ENCODE measurements at places on chromosomes 1 and 21. TPM values are rescaled to one million over a fixed set of nuclear protein-coding genes. Genes with fewer than 3 reads are reported as not detected.
A peak's percentile ranks its signal among the peaks of the same experiment; 100 is the strongest.

LRRC3 gene
- 4.8 TPM for total RNA-seq

AUNIP gene
- total RNA-seq: 12.3 TPM

SPRR2G gene
- not detected for total RNA-seq

DNA sequence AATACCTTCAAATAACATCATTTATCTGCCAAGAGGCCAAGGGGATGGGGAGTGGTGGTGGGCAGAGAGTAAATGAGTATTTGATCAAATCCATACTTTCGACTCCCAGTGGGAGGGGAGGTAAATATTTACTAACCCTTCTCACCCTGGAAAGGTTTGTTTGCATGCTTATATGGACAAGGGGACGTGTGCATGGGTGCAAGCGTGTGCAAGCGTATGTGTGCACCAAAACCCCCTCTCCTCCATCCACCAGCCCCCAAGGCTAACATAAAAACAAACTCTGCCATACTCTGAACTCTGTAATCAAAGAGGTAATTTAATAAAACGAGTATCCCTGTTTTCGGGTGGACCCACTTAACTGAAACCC is 58.0 kb downstream of the SYF2 start:
- 0 out of 2 replicates have a peak overlapping the region, but pooled peaks have one; percentile 3 for H3K4me3 ChIP-seq
- peak overlapping the region; percentile 84 for H3K27ac ChIP-seq
- H3K27me3 ChIP-seq: no peaks in the 10 kb centered on the region
- H3K4me1 ChIP-seq: peaks cover 71% of the 10 kb centered on the region
- peak; percentile 74 for DNase-seq

DNA sequence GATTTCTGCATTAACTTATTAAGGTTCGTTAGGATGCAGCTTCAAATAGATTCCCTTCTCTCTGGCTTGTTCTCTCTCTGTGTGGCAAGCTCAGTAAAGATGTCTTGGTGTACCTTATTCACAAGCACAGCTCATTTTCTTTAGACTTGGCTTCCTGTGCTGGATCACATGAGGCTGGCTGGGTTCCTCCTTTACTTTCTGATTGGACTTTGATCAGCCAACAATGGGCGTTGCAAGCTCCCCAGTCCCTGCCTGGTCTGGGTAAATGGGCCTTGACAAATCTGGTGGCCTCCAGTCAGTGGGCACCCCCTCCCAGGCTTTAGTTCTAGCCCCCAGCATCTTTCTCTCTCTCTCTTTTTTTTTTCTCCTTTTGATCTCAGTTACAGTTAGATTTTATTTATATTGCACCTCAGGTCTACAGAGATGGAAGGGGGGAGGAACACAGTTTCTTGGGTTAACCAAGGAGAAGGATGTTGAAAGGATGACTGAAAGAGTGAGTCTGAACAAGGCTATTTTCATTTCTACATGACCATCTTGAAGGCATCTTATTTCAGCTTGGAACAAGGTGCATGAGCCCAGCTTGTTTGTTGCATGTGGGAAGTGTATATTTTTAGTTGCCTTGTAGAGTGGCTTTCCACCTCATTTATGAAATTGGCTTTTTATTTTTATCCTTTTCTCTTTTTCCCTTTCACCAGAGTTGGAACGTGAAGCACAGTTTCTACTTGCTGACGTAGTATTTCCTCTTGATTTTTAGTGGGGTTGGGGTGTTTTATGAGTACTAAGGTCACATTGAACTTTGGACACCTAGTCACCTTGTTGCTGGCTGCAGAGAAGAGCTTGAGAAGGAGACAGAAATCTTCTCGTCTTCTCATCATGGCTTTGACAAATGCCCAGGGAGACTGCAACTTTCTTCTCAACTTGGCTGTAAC is 77.1 kb downstream of the PBX1 start:
- H3K4me1 ChIP-seq: no peaks in the 10 kb centered on the region
- no peak overlapping the region for H3K27ac ChIP-seq
- H3K4me3 ChIP-seq: no peak overlapping the region
- no peaks in the 10 kb centered on the region for H3K27me3 ChIP-seq
- H3K36me3 ChIP-seq: no peaks in the 10 kb centered on the region

DNA sequence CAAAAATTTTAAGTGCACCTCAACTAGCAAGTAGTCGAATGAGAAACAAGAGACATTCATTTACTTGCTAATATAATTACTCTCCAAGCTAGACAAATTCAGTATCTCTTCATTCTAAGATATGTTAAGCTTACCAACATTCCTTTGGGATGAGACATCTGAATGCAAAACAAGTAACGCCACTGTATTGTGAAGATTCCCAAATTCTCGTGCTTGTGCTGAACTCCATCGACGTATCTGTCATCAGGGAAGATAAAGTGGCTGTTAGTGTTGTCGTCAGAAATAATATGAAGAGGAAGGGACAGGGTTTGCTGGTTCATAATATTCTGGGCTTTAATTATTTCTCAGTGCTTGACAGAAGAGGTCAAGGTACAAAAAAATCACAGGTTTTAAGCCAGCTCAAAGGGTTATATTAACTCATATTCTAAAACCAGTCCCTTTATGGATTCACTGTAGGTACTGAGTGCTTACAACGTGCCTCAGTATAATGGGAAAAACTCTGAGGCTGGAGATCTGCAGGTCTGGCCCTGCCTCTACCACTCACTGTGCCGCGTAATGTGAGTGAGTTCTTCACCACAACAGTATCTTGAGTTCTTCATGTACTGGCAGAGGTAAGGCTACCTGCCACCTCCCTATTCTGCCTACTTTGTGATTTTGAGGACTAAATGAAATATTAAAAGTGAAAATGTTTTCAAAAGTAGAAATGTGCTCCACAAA is 42.0 kb downstream of the PCSK9 start:
- peaks cover 84% of the 10 kb centered on the region for H3K36me3 ChIP-seq
- H3K4me1 ChIP-seq: no peaks in the 10 kb centered on the region
- no peaks in the 10 kb centered on the region for H3K27me3 ChIP-seq
- DNase-seq: no peak
- no peak overlapping the region for H3K27ac ChIP-seq

Data from HepG2 (cell line).